ENCODE measurements at places on chromosomes 5 and 9. TPM values are rescaled to one million over a fixed set of nuclear protein-coding genes. Genes with fewer than 3 reads are reported as not detected.

Gene BTNL9
- total RNA-seq: 12.0 TPM

Gene RXFP3
- not detected for total RNA-seq

Gene PCDHGB2
- total RNA-seq: 0.47 TPM

Gene TOR4A
- total RNA-seq: 5.1 TPM

DNA sequence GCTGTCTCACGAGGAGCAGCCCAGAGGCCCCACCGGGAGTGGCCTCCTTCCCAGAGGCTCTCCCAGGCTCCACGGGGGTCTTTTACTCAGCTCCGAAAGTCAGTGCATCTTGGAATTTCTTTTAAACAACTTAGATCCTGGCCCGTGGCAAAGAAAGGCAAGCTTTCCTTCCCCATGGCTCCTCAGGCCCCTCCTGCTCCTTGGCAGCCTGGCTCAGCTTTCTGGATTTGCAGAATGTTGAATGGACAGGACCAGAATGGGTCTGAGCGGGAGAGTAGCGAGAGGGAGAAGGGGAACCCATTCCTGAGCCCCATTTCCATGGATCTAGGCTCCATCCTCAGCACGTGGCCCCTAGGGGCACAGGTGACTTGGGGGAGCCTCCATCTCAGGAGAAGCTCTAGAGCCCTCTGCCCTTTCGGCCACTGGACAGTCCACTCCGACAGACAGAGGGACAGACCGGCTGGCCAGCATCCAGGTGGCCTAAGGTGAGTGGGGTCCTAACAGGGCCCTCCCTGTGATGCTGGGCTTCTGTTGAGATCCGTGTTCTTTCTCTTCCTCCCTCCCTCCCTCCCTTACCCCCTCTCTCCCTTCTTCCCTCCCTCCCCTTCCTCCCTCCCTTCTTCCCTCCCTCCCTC is 173.9 kb upstream of the PPP1R26 start:
- DNase-seq: no peak

- DNase-seq: no peak
Measured at GRCh38 chr9:109031241-109031640, 17.9 kb upstream of the CTNNAL1 start.

DNA sequence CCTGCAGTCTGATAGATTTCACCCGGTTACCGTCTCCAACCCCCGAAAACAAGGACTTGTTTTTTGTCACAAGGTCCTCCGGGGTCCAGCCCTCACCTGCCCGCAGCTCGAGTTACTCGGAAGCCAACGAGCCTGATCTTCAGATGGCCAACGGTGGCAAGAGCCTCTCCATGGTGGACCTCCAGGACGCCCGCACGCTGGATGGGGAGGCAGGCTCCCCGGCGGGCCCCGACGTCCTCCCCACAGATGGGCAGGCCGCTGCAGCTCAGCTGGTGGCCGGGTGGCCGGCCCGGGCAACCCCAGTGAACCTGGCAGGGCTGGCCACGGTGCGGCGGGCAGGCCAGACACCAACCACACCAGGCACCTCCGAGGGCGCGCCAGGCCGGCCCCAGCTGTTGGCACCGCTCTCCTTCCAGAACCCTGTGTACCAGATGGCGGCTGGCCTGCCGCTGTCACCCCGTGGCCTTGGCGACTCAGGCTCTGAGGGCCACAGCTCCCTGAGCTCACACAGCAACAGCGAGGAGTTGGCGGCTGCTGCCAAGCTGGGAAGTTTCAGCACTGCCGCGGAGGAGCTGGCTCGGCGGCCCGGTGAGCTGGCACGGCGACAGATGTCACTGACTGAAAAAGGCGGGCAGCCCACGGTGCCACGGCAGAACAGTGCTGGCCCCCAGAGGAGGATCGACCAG is 121.3 kb downstream of the DAB2IP start:
- no peak for DNase-seq

GRCh38 chr5:181192337-181193046 is 12.5 kb downstream of the TRIM7 start:
- DNase-seq: no peak

DNA sequence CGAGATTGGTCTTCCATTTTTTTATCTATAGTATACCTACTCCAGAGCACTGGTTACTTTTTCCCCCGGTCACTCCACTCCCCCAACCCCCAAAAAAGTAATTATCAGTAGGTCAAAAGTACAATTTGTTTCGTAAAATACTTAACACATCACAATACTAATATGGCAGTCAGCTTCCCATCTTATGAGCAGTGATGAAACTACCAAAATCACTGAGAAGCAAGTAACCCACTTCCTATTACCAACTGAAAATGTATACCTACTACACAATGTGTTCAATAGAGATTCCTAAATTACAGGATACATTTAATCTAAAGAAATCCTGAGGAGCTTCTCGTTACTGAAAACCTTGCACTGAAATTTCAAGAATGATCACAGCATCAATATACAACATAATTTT is 1.9 kb downstream of the CERT1 start:
- DNase-seq: no peak

DNA sequence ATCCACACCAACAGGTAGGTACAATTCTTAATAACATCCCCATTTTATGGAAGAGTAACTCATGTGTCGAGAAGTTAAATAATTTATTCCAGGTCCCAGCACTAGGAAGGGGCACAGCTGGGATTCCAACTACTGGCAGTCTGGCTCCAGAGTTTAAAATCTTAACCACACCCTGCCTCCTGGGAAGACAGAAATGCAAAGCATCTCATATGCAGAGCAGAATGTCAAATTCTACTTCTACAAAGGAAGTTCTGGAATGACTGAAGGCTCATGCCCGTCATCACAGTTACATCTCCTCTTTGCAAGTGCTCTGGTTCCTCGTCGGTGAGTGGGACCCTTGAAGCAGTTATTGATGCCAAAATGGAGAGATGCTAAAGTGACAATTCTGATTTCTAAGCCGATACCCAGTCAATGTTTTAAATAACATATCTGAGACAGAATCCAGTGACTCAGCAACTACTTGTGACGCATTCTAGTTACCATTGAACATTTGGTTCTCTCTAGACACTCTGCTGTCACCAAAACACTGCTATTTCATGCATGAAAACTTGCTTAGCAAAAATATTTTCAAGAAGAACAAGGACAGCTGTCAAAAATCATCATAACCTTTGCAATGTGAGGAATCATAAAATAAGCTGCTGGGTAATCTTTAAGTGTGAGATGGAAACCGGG is 412.7 kb downstream of the CTNND2 start:
- DNase-seq: no peak

- DNase-seq: no peak
Measured at GRCh38 chr5:76799588-76799987, 19.2 kb upstream of the F2RL1 start.

GRCh38 chr5:63127054-63127453 is 548.4 kb downstream of the LRRC70 start:
- DNase-seq: no peak

DNA sequence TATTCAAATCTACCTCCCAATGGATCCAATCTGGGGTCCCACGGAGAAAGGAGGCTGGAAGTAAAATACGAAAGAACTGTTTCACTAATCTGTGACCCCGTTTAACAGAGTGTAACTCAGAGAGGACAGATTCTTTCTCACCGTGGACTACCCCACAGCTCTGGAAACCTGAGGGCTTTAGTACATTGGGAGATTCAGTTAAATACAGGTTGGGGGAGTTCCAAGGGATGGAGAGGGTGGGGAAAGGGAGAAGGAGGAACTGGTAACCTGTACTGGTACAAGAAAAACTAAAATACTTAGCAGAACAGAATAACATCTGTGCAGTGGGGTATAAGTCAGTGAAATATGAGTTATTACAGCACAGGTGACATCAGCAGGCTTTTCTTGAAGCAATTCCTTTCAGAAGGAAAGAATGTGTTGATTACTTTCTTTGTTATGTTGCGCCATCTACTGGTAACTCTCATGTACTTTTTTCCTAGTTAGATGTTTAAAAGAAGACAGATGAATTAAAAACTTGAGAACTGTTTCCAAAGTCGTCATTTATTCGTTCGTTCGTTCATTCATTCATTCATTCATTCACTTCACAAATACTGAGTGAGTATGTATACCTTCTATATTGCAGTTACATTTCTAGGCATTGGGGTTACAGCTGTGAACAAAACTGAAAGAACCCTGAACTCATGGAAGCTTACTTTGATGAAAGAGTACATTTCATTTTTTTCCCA is 30.0 kb upstream of the STOM start:
- DNase-seq: no peak

DNA sequence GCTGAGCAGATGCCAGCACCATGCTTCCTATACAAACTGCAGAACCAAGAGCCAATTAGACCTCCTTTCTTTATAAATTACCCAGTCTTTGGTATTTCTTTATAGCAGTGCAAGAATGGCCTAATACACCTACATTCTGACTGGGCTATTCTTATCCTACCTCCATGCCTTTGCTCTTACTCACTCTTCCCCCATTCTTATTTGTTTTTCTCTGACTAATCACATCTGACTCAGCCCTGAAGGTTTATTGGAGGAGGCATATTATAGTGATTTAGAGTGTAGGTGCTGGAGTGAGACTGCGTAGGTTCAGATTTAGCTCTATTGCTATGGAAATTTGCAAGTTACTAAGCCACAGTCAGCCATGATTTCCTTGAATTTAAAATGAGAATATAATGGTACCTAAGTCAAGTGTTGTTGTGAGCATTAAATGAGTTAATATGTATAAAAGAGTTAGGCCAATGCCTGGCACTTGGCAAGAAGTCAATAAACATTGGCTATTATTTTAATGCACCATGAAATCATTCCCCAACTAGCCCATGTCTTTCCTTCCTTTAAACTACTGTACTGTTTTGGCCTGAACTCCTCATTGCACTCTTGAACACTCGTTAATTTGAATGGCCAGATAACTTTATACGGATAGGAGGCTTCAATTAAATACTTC is 531.2 kb upstream of the ZNF608 start:
- no peak for DNase-seq

GRCh38 chr9:6384732-6385131 is 28.3 kb upstream of the UHRF2 start:
- DNase-seq: no peak

GRCh38 chr5:3542158-3542557 is 53.5 kb upstream of the IRX1 start:
- no peak for DNase-seq

DNA sequence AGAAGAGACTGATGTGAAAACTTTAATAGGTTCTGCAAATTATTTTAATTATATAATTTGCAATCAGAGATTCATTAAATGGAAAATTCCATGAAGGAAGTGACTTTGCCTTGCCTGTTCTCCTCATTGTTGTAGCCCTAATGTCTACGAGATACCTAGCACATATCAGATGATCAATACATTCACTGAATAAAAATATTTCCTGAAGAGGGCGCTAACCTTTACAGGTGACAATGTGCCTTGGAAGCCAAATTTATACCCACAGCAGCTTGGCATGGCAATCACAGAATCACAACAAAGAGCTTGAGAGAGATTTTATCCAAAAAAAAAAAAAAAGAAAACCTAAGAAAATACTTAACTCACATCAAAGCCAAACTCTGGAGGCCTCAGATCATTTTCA is 17.4 kb downstream of the HAUS6 start:
- no peak for DNase-seq

DNA sequence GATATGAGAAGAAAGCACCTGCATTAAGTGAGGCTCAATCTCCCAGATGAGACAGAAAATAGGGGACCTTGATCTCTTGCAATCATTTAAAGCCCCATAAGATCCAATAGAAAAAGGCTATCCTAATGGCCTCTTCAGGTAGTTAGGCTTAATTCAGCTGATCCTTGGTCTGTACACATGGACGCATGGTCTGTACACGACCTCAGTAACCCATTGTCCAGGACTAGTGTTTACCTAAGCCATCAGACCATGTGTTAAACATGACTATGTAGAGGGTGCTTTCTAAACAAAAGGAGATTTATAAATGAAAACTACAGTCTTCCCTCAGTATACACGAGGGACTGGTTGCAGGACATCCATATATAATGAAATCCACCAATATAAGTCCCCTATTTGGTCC is 7.5 kb downstream of the MARCHF3 start:
- no peak for DNase-seq

GRCh38 chr9:14640294-14640693 is 52.9 kb downstream of the ZDHHC21 start:
- no peak for DNase-seq

GRCh38 chr9:96661711-96662110 is 6.6 kb upstream of the PRXL2C start:
- DNase-seq: no peak

DNA sequence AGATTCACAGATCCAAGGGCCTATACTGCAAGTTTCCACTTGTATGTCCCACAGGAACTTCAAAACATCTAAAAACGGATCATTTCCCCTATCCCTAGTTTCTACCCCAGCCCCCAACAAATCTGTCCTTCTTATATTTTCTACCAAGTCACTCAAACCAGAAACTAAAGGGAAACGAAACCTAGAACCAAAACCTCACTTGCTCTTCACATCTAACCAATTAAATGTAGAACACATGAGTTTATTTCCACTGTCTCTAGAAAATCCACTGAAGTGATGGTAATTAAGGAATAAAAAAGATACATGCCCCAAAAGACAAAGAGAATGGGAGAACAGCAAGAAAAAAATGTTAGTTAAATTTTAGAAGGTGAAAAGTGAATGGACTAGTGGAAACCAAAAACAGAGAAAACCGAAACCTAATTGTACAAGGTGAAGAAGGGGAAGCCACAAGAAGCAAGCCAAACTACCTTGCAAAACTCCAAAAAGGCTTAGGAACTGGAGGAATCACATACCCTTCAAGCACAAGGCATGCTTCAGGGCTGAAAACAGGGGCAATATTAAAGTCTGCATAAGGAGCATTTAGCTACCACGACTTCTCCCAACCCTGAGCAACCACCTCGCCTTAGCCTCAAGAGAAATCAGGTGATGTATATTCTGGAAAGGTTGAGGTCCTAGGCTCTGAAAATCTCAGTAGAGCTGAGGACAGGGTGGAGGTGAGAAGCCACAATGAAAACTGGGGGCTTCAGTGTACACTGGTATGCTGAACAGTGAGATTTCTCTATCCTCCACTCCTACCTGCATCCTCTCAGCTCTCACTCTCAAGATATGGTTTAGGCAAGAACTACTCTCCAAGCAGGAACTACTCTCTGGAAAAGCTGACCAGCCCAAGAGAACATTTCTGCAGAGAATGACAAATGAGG is 11.1 kb downstream of the SMU1 start:
- DNase-seq: no peak

GRCh38 chr5:32503261-32503660 is 58.7 kb upstream of the ZFR start:
- DNase-seq: no peak

DNA sequence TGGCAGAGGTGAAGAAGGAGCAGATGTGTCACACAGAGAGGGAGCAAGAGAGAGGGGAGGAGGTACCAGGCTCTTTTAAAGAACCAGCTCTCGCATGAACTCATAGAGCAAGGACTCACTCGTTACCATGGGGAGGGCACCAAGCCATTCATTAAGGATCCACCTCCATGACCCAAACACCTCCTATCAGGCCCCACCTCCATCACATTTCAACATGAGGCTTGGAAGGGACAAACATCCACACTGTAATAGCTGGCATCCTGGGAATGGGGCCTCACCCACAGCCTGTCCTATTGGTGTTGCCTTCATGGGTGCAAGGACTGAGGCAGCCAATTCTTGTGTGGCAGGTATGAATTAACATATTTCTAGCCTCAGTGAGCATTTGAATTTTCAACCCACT is 11.6 kb upstream of the TNFAIP8 start:
- DNase-seq: no peak

GRCh38 chr9:19649336-19650041 is 139.3 kb downstream of the SLC24A2 start:
- no peak for DNase-seq

Measured in liver (tissue), 10 donors.